CD4-positive, alpha-beta T cell treated with Interleukin-2 at 100 ng/mL for 4 hours (primary cell): ENCODE measurements at places on chromosomes 4 and X.

DNA sequence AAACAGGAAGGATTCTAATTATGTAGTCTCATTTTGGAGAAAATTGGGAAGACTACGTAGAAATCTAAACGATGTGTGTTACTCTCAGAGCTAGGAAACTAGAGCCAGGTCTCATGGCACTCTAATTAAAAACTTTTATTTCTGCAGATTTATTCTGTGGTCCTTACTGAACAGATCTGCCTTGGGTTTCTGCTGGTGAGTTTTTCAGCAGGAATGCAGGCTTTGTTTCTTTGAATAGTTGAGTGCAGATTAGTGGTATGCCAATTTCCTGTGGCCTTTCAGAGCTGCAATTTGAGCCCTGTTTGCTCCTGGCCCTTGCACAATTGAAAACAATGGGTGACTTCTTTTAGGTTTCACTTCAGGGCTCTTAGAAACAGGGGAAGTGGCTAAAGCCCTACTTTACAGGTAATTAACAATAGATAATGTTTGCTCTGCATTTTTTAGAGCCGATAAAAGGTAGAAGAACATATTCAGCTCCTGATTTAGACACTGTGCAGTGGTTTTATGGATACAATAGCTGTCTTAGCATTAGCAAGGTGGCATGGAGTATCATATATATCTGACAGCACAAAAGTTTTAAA is 21.8 kb downstream of the SPRY1 start:
- no peak for DNase-seq

DNA sequence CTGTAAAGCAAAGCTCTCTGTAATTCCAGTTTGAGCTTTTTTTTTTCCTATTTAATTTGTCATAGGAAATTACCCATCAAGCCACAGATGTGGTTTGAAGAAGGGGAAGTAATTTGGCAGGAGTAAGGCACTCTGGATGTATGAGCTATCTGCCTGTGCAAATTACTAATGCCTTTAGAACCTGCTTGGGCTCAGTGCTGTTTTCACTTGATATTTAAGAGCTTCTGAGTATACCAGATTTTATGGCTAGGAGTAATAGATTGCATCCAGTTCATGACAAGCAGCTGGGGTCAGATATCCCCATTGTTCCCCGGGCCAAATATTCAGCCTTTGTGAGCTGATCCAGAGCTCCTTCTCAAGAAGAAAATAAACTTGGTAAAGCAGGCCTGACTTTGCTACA is 89.1 kb downstream of the DCAF8L2 start:
- DNase-seq: no peak

DNA sequence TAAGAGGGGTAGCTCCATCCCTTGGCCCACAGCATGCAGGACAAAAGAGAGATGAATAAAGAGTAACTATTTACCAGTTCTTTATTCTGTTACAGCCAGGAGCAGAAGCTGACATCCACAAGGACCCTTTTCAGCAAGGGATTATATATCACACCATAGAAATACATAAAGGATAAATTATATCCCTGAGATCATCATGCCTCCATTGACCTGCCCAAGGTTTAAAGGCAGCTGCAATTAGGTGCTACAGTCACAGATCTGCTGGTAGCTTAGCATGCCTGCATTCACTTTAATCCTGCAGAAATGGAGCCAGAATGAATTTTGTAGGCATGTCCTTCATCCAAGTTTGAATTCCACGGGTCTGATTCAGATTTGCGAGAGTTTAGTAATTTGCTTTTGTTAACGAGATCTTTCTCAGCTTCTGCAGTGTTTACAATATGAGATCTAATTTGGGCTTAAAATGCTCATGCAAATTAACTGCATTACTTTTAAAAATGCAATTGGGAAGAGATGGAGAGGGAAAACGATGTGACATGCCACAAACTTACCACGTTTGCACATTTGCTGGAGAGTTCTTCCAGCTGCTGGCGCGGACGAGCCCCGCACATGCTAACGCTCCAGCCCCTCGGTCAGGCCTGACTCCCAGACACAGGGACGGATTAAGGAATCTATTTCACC is 327.0 kb upstream of the NOCT start:
- DNase-seq: no peak

GRCh38 chr4:138010639-138011038 is 231.5 kb downstream of the SLC7A11 start:
- no peak for DNase-seq

- no peak for DNase-seq
Observed at GRCh38 chr4:126614356-126614855, 1018.4 kb upstream of the INTU start.

- DNase-seq: peak; percentile 83
Observed at GRCh38 chr4:89303177-89303576, 4.4 kb downstream of the GPRIN3 start.

GRCh38 chr4:128191115-128191781 is 96.4 kb downstream of the PGRMC2 start:
- DNase-seq: peak; percentile 73
